ENCODE measurements at places on chromosomes 11 and 22.

DNA sequence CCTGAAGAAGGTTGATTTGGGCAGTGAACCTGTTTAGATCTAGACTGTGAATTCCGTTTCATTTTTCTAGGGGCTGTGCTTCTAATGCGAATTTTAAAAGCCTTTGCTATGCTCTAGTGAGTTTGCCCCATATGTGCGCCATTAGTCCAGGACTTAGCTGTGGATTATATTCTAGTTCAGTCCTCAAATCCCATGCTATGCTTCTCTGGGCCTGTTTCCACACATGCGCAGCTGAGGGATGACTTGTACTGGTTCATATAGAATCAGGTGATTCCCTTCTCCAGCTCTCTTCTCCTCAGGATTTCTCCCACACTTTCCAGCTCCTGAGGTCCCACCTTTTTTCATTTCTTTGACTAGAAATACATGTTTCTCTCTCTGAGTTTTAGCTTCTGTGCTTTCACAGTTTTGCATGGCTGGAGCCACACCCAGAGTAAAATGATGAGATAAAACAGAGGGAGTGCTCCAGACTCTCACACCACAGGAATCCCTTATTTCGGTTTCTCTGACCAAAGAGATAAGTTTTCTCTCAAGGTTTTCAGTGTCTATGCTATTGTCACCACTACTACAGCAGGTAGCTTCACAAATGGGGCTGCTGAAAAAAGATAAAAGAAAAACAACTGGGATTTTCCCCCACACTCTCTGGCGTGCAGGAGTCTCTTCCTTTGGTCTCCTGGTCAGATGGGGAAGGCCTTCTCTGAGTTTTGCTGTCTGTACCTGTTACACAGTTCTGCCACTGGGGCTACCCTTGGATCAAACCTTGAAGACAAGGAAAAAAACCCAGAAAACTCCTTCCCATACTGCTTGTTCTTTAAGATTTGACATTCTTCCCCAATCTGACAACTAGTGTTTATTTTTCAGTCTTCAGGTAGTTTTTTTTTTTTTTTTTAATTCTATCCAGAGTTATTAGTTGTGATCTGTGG is 96.2 kb upstream of the TEAD1 start:
- DNase-seq, result no peak

GRCh38 chr11:88739524-88739923 is 326.3 kb downstream of the GRM5 start:
- no peak for DNase-seq

DNA sequence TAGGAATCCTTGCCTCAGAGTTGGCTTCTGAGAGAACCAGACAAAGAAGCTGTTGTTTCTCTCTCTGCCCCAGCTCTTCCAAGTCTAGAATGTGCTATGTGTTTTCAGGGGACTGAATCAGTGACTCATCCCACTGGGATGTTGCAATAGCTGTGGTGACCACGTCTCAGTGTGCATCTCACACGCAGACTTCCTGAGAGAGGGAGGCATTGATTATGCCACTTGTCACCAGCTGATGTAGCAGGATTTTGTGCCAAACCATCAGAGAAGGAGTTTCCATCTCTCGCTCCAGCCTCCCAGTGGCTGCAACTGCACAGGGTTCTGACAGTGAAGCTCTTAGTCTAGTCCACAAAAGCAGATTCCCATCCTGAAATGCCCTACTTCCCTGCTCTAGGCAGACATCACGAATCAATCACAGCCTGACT is 455.8 kb downstream of the MIAT start:
- DNase-seq, result no peak

DNA sequence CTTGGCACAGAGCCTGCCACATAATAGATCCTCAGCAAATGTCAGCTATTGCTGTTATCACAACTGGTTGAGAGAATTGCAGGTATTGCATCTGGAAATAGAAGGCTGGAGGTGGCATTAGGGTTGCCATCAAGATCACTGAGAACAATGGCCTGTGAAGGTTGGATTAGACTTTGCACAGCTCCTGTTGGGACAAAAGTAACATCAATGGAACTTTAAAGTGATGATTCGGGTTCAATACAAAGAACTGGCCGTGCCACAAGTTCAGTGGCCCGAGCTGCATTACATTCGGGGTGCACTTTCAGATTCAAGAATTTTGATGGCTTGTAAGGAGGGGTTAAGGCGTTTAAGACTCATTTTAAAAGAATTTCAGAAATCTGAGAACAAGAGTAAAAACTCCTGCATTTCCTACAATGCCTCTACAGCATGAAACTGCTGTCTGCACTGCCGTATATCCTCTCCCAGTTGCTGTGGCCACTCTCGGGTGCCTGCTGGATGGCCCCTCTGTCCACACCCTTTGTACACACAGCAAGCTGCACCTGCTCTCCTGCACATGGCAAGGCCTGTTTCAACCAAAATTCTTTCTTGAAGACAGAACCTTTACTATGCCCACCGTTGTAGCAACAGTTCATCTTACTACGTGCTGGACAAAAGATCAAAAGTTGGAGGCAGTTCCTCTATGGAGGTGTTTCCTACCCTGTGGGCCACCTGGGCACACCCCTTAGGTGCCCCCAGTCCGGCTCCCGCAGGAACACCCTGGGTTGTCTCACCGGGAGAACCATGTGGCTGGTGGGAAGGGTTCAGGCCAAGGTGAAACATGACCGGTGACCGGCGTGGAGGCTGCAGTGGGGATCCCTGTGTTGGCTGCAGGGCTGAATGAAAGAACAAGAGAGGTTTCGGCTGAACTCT is 17.5 kb upstream of the SHANK2 start:
- DNase-seq, result no peak

- DNase-seq, result no peak
Observed at GRCh38 chr11:30314625-30315024, 8.3 kb upstream of the ARL14EP start.

- no peak for DNase-seq
Observed at GRCh38 chr11:134536219-134536618, 124.2 kb upstream of the B3GAT1 start.

DNA sequence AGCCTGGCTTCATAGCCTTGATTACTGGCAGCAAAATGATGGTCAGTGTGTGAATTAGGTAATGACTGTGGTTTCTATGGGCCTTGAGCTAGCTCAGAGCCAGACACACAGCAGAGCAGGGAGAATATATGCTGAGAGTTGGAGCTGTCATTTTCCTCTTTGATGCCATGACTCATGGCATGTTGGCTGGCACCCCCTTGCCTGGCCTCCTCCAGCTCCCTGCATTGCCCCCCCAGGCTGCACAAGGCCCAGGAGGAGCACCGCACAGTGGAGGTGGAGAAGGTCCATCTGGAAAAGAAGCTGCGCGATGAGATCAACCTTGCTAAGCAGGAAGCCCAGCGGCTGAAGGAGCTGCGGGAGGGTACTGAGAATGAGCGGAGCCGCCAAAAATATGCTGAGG is 20.3 kb upstream of the RRM1 start:
- no peak for DNase-seq

- no peak for DNase-seq
Observed at GRCh38 chr11:67440229-67441097, 2.8 kb downstream of the CORO1B start.

- DNase-seq, result no peak
Observed at GRCh38 chr11:62193952-62194351, 3.9 kb downstream of the SCGB1D1 start.

- no peak for DNase-seq
Observed at GRCh38 chr11:132692891-132693290, 839.4 kb downstream of the OPCML start.

DNA sequence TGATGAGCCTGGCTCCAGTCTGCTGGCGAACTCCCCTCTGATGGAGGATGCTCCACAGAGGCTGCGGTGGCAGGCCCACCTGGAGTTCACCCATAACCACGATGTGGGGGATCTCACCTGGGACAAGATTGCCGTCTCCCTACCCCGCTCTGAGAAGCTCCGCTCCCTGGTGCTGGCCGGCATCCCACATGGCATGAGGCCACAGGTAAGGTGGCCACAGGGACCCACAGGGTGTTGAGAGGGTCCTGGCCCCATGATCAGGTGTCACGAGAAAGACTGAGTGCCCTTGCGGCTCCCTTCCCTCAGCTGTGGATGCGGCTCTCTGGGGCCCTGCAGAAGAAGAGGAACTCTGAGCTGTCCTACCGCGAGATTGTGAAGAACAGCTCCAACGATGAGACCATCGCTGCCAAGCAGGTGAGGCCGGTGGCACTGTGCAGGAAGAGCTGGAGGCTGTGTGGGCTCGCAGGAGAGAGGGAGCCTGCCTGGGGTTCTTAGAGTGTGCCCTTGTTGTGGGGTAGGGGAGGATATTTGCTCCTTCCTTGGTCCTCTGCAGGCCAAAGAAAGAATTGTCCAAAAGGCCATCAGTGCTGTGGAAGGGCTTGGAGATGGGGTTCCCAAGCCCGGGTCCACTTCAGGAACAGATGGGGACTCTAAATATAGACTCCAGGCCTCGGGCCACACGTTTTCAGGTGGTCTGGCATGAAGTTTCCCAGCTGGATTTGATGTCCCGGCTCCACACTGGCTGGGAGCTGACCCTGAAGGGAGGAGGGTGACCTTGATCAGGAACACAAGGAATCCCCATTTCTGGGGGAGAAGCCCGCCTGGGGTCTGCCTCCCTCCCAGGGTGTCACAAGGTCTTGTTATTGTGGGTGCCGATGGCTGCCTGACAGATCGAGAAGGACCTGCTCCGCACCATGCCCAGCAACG is 34.1 kb downstream of the SGSM3 start:
- DNase-seq, result no peak

DNA sequence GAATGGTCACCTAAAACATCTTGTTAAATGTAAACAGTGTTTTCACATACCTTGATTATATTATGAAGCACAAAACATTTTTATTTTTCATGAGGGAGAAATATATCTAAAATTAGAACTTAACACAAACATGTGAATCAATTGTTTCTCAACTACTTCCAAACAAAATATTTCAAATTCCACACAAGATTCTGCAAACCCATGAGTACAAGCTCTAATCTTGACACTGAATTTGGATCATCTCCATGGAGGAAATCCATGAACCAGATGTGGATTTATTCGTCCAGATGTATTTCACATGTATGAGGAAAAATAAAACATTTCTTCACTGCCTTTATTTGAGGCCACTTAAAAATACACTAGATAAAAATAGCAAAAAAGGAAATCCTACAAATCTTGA is 184.2 kb downstream of the SBF2 start:
- no peak for DNase-seq

DNA sequence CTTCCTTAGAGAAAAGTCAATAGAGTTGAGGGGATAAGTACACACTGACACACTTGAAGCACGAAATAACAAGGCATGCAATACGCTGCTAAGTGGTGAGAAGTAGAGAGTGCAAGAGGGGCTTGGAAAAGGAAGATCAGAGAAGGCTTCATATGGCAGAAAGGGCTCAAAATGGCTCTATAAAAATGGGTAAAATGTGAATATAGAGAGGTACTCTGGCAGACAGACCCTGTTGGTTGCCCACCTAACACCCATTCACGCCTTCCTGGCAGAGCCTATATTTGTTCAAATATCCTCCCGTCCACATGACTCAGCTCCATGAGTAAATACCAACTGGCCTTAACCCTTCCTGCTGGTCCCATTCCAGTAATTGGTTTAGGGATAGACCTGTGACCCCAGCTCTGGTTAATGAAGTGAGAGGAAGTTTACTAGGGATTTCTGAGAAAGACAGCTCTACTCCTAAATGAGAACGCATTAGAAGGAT is 38.9 kb upstream of the CCDC34 start:
- no peak for DNase-seq

DNA sequence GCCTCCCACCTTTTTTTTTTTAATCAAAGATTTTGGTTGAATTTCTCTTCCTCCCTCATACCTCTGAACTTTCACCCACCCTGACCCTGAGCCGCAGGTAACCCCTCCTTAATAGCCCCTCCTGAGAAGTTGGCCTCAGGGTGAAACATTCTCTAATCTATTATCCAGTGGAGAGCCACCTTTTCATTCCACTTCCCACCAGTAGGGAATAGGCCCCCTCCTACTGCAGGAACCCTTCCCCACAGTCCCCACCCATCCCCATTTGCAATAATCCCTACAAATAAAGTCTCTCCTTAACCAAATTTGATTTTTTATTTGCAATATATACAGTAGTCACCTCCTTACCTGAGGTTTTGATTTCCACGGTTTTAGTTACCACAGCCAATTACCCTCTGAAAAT is 2.1 kb upstream of the SLC35F2 start:
- no peak for DNase-seq

- no peak for DNase-seq
Observed at GRCh38 chr22:19038164-19038546, 84.1 kb downstream of the DGCR2 start.

DNA sequence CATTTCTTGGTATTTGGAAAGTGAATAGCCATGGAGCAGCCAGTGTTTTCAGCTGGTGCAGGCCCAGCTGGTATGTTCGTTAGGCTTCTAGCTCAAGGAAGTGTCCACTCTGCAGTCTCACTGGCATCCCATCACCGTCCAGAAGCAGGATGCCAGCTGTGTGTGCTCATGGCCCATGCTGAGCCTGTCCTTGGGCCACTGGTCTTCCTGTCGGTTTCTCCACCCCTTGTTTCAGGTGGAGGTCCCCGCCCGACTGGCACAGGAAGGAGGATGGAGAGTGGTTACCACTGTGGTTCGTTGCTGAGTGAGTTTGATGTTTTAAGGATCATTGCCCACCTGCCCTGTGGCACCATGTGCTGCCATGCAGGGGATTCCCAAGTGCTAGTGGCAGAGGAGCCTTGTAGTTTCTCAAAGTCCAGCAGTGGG is 63.7 kb downstream of the MED15 start:
- no peak for DNase-seq

DNA sequence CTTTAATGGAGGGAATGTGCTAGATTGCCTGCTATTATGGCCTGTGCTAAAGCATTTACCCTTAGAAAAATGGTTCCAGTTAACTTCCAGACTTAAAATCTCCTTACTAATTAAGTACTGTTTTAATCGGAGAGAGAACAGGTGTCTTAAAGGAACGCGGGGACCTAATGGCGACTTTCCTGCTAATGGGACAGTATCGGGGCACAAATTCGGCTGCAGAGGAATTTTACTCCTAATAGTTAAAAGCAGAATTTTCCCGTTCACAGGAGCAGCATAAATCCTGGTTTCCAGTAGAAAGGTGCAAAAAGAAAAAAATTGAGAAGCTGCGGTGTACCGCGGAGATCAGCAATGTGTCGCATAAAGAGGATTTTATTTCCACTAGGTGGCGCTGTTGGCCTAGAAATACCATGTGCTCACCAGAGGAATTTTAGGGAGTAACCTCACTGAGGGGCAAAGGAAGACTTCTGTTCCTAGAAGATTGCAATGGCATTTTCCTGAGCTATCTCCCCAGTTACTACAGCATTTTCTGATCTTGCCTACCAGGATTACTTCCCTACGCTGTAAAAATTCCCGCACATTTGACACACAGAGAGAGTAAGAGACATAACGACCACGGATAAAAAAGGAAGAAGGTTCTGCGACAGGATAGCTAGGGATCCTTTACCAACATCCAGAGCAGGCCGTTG is 44.5 kb downstream of the ZNF280B start:
- DNase-seq, result no peak

GRCh38 chr22:20199906-20200305 is 49.1 kb upstream of the CCDC188 start:
- no peak for DNase-seq

DNA sequence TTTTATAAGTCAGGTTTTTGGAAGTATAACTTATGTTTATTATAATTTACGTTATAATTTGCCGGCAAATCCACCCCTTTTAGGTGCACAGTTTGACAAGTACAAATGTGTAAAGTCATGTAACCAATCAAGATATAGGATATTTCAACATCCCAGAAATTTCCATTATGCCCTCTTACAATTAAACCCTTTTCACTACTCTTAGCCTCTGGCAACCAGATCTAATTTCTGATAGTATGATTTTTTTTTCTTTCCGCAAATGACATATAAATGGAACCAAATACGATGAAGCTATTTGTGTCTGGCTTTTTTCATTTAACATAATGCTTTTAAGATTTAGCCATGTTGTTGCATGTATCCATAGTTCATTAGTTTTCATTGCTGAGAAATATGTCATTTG is 69.5 kb upstream of the HTATIP2 start:
- no peak for DNase-seq

All from iPS DF 6.9 (cell line).